HFFc6 (cell line): ENCODE measurements at places on chromosomes 3 and 15. TPM values are rescaled to one million over a fixed set of nuclear protein-coding genes. Genes with fewer than 3 reads are reported as not detected.

Gene CEP97
- total RNA-seq, result 9.0 to 12.9 TPM (median 10.7 TPM) in 3 replicates

Gene ZMYND10
- total RNA-seq, result 0.29 and 0.83 TPM in 2 replicates

Gene FRMD5
- total RNA-seq, result 0.92 to 1.2 TPM (median 0.92 TPM) in 3 replicates

- DNase-seq, result peak; percentile 50
These were observed 793.0 kb downstream of the MCTP2 start for GRCh38 chr15:95024351-95024750.

DNA sequence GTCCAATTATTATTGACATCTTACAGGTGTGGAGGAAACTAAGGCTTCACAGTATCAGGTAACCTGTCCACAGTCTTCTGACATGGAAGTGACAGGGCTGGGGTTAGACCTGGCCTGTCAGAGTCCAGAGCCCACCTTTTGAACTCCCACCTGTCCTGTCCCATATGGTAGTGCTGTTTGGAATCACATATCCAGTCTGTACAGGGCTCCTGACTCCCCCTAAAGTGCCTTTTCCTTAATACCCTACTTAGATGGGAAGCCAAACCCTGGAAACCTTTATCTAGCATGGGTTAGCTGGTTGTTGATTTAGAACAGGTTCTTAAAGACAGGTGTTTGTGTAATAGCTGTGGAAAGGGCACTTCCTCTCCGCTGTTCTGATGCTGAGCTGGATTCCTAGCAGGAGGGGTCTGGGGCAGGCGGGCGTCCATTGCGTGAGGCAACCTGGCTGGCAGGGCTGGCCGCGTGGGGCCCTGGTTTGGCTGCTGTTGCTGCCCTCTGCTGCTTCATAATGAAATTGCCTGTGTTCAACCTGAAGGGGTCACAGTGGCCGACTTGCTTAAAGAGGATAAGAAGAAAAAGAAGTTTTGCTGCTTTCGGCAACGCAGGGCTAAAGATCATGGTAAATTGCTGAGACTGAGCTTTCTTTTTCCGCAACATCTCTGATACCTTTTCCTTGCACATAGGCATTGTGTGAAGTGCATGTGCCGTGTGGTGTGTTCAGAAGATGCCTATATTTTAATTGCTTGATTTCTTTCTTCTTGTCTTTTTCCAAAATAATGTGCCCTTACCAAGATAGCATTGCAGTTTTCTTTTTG, 136.2 kb downstream of the CHDH start:
- peak; percentile 61 for DNase-seq

Gene SEMA3B
- 15.1 to 25.0 TPM (median 24.7 TPM) in 3 replicates for total RNA-seq

- peak; percentile 38 for DNase-seq
These were observed 118.1 kb downstream of the RPL22L1 start for GRCh38 chr3:170751899-170752293.

- peak; percentile 4 for DNase-seq
These were observed 55.8 kb upstream of the SLC7A14 start for GRCh38 chr3:170641510-170642236.

DNA sequence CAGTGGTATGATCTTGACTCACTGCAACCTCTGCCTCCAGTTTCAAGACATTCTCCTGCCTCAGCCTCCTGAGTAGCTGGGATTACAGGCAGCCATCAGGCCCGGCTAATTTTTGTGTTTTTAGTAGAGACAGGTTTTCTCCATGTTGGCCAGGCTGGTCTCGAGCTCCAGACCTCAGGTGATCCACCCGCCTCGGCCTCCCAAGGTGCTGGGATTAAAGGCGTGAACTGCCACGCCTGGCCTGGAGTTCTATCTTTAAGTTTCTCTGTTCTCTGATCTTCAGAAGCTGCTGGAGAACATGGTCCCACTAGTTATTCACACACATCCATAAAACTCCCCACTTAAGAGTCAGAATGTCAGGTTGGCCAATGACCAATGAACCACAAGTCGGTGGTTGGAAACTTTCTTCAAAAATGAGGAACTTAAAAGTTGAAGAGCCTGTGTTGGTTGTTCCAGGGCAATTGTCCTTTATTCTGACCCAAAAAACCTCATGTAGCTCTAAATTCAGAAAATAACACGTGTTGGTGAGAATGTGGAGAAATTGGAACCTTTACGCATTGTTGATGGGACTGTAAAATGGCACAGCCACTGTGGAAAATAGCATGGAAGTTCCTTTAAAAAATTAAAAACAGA, 55.9 kb upstream of the PIK3CB start:
- DNase-seq, result no peak

DNA sequence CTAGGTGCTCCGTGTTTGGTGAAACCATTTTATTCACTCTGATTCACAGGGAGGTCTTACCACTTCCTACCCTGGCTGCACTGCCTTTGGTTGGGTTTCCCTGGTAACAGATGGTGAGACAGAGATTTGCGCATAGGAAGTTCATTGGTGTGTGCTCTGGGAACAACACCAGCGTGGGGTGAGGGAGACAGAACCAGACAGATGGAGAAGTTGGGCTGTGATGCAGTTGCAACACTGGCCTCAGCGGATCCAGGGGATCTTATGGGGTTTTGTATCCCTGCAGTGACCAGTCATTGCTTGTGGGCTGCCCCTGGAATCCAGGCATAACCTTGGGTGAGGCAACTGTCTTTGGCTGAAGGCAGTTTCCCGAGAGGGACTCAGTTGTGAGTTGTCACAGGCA, 12.5 kb upstream of the IL16 start:
- DNase-seq, result no peak

GRCh38 chr15:69194025-69194827, 33.8 kb downstream of the GLCE start:
- DNase-seq, result peak; percentile 48

GRCh38 chr15:34654625-34655024, 71.2 kb upstream of the GOLGA8B start:
- no peak for DNase-seq

Gene MORC1
- not detected in 2 replicates for total RNA-seq

- no peak for DNase-seq
These were observed 46.8 kb upstream of the MYRIP start for GRCh38 chr3:39762537-39763070.

DNA sequence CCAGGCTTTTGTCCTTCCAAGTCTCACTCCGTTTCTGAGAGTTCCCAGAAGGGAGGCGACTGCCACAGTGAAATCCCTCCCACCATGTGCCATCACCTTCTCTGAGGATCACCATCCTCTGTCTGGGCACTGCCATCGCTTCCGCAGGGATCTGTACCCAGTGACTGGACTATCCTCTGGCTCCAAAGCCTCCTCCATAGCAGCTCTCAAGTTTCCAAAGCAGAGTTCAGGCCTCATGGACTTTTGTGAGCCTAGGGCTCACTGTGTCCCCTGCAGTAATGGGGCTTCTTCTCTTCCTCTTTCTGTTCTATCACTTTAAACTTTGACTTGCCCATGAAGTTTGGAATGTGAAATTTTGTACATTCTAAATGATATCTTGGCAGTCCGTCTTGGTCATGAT, 63.9 kb downstream of the TIPARP start:
- DNase-seq, result no peak

Gene LPP
- 66.9 to 103 TPM (median 85.4 TPM) in 3 replicates for total RNA-seq

Gene MKRN2OS
- not detected in 3 replicates for total RNA-seq

GRCh38 chr3:67018789-67019526, 20.9 kb downstream of the KBTBD8 start:
- no peak for DNase-seq

- DNase-seq, result peak; percentile 55
These were observed 1024.4 kb upstream of the CADM2 start for GRCh38 chr3:83934192-83935021.

Gene SORD
- 14.1 to 17.4 TPM (median 15.8 TPM) in 3 replicates for total RNA-seq

- no peak for DNase-seq
These were observed 643.1 kb downstream of the MECOM start for GRCh38 chr3:169020371-169020770.

DNA sequence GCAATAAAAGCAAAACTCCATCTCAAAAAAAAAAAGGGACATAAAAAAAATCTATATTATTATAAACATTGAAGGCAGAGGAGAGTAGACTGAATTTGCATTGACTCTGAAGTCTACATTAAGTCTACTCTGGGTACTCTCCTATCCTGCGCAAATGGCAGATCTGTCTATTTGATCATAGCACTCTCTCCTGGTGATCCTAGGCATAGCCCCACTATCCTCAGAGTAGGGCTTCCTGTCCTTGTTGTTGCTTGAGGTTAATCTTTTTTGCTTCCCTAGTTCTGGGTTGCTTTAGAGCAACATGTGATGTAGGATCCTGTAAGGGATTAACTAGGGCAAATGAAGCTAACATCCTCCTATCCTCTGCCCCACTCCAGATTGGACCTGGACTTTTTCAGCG, 82.1 kb upstream of the LRRFIP2 start:
- no peak for DNase-seq

Gene GPR15
- not detected in 2 replicates for total RNA-seq

GRCh38 chr15:88832820-88833730, 29.8 kb downstream of the ACAN start:
- DNase-seq, result no peak

DNA sequence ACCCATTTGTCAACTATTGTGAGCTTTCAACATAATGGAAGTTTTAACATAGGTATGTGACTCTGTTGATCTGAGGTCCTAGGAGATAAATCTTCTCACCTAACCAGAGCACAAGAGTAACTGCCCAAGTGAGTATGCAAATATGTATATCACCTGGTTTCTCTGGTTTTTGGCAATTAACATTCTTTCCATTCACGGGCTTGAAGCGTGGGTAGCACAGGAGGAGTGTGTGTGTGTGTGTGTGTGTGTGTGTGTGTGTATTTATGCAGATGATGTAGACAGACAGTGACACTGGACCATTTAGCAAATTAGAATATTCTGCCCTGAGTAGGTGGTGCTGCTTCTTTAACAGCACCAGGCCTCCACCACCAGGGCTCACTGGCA, 15.0 kb downstream of the EPHB1 start:
- DNase-seq, result no peak

DNA sequence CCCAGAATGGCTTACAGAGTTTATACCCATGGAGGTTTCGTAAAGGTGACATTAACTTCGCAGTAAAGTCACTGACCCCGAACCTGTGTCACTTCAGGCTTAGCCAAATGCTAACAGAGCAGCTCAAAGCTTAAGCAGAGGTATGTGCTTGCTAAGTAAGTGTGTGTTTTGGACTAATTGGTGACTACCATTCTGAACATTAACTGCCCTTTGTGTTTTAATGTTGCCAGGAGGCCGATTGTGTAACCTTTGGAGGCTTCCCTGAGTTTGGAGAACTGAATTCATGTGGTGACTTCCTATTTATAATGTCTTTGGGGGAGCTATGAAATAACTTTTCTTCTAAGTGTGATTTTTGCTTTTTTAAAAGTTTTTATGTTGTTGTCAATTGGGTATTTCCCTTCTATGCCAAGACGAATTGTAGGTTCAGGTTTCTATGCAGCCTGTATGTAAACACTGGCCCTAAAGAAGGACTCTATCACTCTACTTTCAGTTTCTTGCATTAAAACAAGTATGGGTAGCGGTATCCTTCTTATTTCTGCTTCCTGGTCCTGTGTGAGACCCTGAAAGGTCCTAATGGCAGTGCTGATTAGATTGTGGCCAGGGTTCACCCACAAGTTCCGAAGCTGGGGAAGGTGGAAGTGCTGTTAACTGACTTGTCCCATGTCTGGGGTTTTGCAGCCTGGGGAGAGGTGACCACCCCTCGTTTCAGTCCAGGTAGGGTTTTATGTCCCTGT, 86.3 kb downstream of the IGF1R start:
- no peak for DNase-seq

DNA sequence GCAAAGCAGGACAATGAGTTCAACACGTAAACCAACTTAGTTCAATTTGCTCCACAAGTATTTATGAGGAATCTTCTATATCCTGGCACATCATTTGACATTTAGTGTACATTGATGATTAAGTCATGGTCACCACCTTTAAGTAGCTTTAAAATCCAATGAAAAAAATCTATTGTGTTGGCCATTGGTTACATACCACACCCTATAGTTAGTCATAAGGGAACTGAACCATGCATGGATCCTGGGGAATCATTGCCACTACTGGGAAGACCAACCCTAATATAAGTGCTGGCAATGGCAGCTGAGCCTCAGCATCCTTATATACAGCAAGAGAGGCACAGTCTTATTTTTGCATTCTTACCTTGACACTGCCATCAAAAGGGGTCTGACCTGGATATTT, 502.5 kb downstream of the MECOM start:
- no peak for DNase-seq

GRCh38 chr3:189771842-189772450, 140.8 kb downstream of the TP63 start:
- DNase-seq, result no peak

GRCh38 chr3:94440767-94441493, 378.1 kb downstream of the NSUN3 start:
- peak; percentile 77 for DNase-seq

Gene SLCO2A1
- total RNA-seq, result 0.13 to 0.29 TPM in 2 of 3 replicates, not detected in the other

DNA sequence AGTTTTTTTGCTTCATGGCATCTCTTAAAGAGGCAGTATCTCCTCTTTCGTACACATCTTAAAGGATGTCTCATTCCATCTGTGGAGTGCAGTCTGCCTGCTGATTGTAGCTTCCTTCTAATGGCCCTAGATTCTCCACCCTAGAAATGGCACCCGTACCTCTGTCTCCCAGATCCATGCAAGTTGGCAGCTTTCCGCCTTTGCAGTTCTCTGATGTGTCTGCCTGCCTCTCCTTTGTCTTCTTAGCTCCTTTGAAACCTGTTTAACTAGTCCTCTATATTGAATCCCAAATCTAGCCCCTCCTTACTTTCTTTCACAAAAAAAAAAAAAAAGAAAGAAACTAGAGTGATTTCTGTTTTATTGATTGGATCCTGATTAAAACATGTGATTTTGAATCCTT, 1025.0 kb downstream of the ZPLD1 start:
- DNase-seq, result no peak

DNA sequence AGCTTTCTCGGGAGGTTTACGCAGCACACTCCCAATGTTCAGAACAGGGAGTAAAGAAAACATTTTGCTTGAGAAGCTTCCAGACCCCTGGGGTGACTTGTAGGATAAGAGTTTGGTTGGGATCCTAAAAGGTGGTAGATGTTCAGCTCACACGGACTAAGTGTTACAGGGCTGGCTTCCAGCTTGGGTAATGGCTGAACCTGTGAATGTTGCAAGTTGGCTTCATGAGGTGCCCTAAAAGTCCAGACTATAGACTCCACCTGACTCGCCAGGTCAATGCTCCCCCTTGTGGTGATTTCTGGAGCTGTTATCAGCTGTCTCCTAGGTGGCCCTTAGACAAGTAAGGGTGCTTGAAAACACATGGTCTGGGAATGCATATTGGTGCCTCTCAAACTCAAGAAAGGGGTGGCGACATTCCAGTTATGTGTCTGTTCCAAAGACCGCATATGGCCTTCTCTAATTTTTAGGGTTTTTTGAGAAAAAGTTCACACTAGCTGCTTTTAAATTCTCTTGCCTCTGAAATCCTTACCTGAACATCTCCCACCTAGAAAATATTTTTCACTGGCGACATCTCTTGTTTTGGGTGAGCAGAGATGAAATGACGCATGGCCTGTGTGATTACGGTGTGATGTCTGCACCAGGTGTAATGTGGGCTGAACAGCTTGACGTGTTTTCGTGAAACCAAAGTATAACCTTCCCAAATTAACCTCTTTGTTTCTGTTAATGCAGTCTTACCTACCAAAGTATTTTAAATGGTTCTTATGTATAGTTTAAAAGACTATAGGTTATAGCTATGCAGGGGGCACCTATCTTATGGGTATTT, 175.7 kb upstream of the KBTBD8 start:
- DNase-seq, result peak; percentile 50
